Thoracic aorta endothelial cell (primary cell): ENCODE measurements at places on chromosomes 11 and 22. TPM values are rescaled to one million over a fixed set of nuclear protein-coding genes. Genes with fewer than 3 reads are reported as not detected.

Gene TCN2
- 33.7 and 52.9 TPM in 2 replicates for total RNA-seq

Gene ART1
- not detected in 2 replicates for total RNA-seq

Gene MYRF
- 0.66 and 1.4 TPM in 2 replicates for total RNA-seq

Gene IGF2
- total RNA-seq: 1.2 and 4.7 TPM in 2 replicates

Gene MUC2
- not detected in 2 replicates for total RNA-seq

Gene AIFM3
- not detected in 2 replicates for total RNA-seq

Gene RASSF10
- total RNA-seq: under 0.01 and 0.22 TPM in 2 replicates

Gene CARD10
- 26.9 and 33.2 TPM in 2 replicates for total RNA-seq

Gene KCNK7
- 0.14 and 0.40 TPM in 2 replicates for total RNA-seq

Gene USP47
- total RNA-seq: 69.6 and 76.9 TPM in 2 replicates

Gene OR4C11
- not detected in 2 replicates for total RNA-seq

Gene OTOG
- not detected in 2 replicates for total RNA-seq

Gene RIMBP3C
- total RNA-seq: not detected in 2 replicates

Gene CDC42EP1
- total RNA-seq: 39.8 and 43.1 TPM in 2 replicates

Gene TRPC6
- not detected in 2 replicates for total RNA-seq

Gene VWA5A
- total RNA-seq: 14.9 and 18.2 TPM in 2 replicates

Gene CASP5
- 0.72 TPM in 1 of 2 replicates, not detected in the other for total RNA-seq

Gene NTM
- 0.66 and 0.86 TPM in 2 replicates for total RNA-seq

Gene KRTAP5-7
- total RNA-seq: 0.07 and 0.13 TPM in 2 replicates

Gene ESRRA
- total RNA-seq: 26.4 and 27.5 TPM in 2 replicates

Gene ANKK1
- total RNA-seq: under 0.01 and 0.07 TPM in 2 replicates

Gene NCAM1
- 0.36 and 0.40 TPM in 2 replicates for total RNA-seq

Gene TAF6L
- 16.2 and 19.7 TPM in 2 replicates for total RNA-seq

Gene IGLL1
- not detected in 2 replicates for total RNA-seq

Gene POTEH
- not detected in 2 replicates for total RNA-seq

Gene FGF19
- total RNA-seq: not detected in 2 replicates

Gene CNIH2
- 0.13 and 0.14 TPM in 2 replicates for total RNA-seq

Gene DEPDC7
- total RNA-seq: 0.14 and 0.66 TPM in 2 replicates

Gene SPDYC
- total RNA-seq: not detected in 2 replicates

Gene FGF3
- not detected in 2 replicates for total RNA-seq

Gene ZP1
- total RNA-seq: not detected in 2 replicates

Gene KLHL35
- 1.0 and 2.1 TPM in 2 replicates for total RNA-seq

Gene TMPRSS4
- total RNA-seq: not detected in 2 replicates
